Activated T-cell treated with anti-CD3 and anti-CD28 coated beads for 1 hour (primary cell): ENCODE measurements at places on chromosomes 2 and 18.

DNA sequence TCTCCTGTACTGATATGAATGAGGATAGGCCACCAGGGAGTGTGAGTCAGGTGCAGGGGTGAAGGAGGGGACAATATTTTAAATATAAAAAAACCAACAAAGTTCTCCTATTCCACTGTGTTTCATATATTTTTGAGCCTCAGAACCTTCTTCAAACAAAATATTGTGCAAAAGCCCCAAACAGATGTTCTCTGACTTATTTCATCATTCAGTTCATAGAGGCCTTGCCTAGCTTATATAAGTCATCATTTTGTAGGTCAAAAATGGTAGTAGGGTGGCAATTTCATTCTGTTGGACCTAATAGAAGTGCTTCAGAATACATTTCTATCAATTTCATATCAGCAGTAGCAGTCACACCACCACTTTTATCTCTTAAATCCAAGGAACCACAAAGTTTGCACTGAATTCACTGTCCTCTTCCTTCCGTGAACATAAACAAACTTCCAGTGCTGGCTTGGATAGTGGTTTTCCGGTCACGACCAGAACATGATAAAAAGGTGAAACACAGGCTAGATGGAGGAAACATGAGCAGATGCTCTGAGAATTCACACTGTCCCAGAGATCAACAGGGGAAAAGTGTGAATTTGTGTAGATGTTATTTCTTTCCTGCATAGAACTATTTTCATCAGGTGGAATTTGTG is 99.1 kb downstream of the EN1 start:
- no peak for DNase-seq

DNA sequence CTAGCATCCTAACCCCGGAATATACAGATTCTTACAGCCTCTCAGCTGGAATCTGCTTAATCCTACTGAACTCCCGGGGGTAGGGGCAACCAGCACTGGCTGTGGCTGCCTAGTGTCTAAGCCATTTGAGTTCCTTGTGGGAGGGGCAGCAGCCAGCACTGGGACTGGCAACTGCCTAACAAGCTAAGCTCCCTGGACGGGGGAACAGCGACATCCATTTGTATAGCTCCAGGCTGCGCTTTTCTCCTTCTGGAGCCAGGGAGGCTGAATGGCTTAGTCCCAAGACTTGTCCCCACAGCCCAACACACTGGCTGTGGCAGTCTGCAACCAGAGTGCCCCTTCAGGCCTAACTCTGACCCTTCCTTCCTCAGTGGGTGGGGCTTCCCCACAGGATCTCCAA is 787.2 kb downstream of the METTL4 start:
- DNase-seq = no peak

DNA sequence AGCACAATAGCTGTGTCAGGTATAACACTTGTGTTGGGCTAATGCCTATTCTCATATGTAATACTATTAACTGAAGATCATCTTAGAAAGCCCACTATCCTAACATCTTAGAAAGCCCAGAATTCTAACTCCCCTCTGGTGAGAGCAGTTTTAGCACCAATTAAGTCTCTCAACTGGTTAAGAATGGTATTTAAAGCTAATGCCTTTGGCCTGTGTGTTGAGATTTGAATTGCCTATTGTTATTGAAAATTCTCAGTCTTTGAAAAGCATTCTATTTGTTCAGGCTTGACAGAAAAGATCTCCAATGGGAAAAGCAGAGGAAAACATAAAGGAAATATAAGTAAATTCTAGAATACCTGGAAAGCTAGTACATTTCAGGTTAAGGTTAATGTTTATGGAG is 352.5 kb downstream of the ARHGAP15 start:
- no peak for DNase-seq

DNA sequence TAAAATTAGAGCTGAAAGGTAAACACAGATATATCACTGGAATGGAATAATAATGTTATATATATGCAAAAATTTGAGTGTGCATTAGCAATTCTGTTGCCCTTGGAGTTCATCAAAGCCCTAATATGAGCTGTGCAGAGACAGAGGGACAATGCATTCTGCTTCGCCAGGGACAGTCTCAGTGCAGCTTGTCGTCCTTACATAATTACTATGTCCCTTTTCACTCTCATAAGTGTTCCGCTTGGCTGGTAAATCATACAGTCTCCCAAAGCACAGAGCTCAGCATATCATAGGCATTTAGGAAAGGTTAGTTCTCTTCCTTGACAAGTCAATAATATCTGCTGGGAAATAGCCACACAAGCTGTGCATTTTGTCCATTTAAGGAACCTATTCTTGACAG is 30.7 kb downstream of the MAPK4 start:
- no peak for DNase-seq

- DNase-seq = no peak
Measured at GRCh38 chr2:233789554-233789953, 11.4 kb downstream of the MROH2A start.

GRCh38 chr2:43905371-43905803 is 66.6 kb downstream of the ABCG8 start:
- no peak for DNase-seq

- DNase-seq = no peak
Measured at GRCh38 chr2:237878321-237879057, 19.1 kb downstream of the RAMP1 start.

DNA sequence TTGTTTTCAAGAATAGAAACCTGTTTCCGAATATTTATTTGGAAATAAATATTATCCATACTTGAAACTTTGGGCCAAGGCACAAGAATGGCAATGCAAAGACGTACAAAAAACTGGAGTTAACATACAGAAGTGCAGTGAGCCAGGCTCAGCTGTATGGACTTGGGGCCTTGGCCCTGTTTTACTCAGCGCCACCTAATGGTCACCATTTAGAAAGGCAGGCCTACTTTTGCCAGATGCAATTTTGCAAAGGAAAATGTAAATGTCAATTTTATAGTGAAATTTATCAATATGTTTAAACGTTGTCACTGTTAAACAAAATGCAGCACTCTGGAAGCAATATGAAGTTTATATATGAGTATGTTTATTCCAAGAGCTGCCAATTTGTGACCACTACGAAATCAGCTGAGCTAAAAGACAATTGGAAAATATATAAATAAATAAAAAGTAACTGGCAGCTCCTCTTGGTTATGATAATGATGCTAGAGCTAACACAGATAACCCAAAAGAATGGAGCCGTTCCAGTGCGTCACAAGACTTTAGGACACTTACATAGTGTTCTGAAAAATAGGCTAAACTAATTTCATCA is 155.0 kb downstream of the ARHGAP15 start:
- DNase-seq = no peak

DNA sequence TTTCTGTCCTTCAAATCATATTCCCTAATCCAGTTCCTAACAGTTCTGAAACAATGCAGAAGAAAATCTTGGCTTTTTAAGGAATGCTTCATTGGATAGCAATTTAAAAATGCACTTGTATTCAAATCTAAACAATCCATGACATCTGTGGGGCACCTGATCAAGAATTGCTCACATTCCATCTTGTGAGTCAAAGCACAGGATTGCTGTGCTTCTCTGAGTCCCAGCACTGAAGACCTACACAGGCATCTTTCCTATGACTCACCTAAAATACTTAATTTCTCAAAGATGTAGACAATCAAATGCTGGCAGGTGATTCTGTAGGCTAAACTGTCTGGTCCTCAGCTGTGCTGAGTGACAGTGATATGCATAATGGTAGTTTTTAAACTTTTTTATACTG is 10.1 kb upstream of the ATP8B1 start:
- DNase-seq = no peak

GRCh38 chr2:142937347-142937746 is 59.9 kb downstream of the KYNU start:
- DNase-seq = no peak

GRCh38 chr2:120029672-120030640 is 17.1 kb downstream of the EPB41L5 start:
- DNase-seq = no peak

DNA sequence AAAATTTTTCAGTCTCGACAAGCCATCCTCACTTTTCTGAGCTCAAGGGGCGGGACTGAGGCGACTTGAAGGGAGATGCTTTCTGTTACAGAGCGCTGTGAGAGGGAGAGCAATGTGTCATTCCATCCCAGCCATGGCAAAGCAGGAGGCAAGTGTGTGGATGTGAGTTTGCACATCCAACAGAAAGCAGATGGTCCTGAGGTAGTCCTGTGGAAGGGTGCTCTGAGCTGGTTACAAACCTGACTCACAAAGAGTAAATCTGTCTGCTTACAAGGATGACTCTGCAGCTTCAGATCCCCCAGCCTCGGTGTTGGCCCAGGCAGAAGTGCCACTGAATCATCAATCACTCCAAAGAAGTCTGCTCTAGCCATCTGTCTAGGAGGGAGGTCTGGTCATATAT is 482.0 kb upstream of the DCC start:
- DNase-seq = no peak

DNA sequence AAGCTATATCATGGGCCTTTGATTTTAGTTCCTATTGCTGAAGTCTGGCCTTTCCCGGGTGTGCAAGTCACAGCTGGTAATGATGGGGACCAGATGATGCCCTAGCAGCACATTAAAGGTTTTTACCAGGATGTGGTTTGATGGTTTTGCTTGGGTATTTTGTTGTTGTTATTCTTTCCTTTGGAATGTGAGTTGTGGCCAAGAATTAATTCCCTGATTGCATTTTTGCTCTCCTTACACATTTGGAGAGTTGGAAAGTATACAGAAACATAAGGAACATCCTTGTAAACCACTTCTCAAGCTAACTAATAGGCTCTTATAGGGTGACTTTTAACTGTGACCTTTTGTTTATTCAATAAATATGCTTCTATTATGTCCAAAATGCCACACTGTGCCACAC is 154.1 kb upstream of the MMADHC start:
- no peak for DNase-seq

DNA sequence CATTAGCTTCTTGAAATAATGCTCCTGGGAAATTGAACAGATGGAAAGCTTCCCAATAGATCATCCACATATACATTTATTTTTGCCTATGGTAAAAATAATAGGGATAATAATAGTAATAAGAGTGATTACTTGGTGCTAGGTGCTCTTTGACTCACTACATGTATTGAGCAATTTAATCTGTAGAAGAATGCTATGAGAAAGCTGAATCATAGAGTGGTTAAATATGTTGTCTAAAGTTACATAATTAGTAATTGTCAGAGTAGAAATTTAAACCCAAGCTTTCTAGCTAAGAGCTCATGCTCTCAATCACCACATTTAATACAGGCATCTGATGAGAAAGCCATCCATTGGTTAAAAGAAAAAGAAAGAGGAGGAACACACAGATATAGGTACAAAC is 590.5 kb upstream of the SLC8A1 start:
- DNase-seq = no peak

DNA sequence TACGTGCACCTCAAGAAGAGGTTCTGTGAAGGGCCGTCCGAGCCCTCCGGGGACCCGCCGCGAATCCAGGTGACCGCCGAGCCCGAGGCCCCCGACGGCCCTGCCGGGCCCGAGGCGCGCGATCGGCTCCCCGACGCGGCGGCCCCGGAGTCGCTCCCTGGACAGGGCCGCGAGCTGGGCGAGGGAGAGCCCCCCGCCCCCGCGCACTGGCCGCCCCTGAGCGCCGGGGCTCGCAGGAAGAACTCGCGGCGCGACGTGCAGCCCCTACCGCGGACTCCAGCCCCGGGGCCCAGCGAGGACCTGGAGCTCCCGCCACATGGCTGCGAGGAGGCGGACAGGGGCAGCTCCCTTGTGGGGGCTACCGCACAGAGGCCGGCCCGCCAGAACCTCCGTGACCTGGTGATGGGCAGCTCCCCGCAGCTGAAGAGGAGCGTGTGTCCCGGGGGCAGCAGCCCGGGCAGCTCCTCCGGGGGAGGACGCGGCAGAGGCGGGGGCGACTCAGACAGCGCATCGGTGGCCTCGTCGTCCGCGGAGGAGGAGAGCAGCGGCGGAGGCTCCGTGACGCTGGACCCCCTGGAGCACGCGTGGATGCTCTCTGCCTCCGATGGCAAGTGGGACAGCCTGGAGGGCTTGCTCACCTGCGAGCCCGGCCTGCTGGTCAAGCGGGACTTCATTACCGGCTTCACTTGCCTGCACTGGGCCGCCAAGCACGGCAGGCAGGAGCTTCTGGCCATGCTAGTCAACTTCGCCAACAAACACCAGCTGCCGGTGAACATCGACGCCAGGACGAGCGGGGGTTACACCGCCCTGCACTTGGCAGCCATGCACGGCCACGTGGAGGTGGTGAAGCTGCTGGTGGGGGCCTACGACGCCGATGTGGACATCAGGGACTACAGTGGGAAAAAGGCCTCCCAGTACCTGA is 812 bp downstream of the SOWAHC start:
- DNase-seq = no peak

- no peak for DNase-seq
Measured at GRCh38 chr2:39275016-39275415, 31.2 kb upstream of the CDKL4 start.

- no peak for DNase-seq
Measured at GRCh38 chr2:163990101-163990500, 254.3 kb upstream of the FIGN start.

DNA sequence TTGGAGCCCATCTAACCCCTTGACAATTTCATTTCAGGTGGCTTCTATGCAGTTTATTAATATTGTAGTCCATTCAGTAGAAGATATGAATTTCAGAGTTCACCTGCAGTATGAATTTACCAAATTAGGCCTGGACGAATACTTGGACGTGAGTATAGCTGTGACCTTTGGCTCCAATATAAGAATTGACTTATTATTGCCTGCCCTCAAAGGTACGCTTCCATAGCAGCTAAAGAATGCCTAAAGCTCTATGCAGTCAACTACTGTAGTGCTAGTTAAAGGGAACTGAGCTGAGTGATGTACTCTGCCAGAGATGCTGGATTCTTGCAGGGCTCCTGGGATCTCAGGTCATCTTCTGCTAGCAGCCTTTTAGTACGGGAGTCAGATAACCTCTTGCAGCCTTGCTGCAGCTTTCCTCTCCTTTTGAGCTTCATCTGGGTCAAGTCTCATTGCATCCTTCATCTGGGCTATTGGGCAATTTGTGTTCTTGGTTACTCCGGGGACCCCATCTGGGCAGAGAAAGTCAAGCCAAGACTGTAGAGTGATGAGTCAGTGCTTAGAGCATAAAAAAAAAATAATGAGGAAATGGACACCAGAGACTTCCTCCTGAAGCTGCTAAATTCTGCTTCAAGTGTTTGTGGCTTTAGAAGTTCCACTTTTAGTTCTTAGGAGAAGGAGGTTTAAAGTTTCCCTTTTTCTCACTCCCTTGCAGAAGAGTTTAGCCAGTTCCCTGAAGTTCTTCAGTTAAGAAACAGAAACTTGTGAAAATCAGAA is 105.6 kb downstream of the PRPF40A start:
- DNase-seq = no peak

DNA sequence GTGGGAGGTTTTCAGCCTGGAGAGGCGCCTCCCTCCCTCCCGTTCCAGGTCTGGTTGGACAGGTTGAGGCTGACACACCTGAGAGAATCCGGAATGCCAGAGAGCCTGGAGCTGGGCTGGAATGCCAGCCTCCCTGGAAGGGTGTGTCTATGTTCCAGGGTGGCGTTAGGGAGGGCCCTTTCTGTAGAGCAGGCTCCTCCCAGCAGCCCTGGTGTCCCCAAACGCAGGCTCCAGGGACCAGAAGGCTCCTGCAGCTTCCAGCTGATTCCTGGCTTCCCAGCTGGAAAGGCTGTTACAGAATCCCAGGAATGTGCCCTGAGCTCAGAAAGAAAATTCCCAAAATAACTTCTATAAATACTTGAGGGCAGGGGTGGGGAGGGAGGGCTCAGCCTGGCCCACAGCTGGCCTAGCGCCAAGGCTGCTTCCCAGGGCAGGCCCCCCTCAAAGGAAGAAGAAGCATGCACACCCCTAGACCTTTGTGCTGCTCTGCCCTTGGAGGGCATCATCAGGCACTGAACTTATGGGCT is 85.4 kb downstream of the STPG4 start:
- no peak for DNase-seq

- no peak for DNase-seq
Measured at GRCh38 chr2:190696792-190697398, 48.0 kb downstream of the NAB1 start.
